ENCODE measurements at places on chromosomes 5 and 9.

DNA sequence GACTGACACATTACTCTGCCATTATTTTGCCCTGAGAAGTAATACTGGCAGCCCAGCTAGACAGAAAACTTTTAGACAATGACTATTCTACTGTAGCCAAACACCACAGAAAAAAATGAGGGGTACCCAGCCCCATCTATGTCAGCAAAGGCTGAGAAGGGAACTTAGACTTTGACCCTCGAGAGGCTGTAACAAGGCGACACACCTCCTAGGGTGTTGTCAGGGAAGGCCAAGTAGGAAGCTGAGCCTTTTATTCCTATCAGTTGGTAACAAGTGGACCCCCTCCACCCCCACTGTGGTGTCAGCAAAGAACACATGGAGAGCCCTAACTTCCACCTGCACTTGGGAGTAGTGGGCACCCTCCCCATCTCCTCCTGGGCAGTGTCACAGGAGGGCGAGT lies 55.6 kb downstream of the SPTLC1 start:
- DNase-seq, result no peak

DNA sequence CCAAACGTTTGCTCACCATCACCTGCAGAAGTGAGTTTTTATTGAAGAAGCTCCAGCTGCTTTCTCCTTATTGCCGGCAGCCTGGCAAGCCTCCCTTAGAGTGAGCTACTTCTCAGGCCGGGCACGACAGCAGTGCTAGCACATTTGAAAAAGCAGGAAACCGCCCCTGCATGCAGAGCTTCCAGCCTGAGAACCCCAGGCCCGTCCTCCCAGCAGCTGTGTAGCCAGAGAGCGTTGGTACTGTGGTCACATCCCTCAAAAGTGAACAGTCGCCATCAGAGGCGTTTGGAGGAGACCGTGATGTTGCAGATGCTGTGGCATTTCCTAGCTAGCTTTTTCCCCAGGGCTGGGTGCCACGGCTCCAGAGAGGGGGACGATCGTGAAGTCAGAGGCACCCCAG lies 23.5 kb downstream of the SLC25A25 start:
- DNase-seq, result no peak

- DNase-seq, result peak; percentile 87
Observed at GRCh38 chr5:139422307-139422893, 16.9 kb downstream of the DNAJC18 start.

DNA sequence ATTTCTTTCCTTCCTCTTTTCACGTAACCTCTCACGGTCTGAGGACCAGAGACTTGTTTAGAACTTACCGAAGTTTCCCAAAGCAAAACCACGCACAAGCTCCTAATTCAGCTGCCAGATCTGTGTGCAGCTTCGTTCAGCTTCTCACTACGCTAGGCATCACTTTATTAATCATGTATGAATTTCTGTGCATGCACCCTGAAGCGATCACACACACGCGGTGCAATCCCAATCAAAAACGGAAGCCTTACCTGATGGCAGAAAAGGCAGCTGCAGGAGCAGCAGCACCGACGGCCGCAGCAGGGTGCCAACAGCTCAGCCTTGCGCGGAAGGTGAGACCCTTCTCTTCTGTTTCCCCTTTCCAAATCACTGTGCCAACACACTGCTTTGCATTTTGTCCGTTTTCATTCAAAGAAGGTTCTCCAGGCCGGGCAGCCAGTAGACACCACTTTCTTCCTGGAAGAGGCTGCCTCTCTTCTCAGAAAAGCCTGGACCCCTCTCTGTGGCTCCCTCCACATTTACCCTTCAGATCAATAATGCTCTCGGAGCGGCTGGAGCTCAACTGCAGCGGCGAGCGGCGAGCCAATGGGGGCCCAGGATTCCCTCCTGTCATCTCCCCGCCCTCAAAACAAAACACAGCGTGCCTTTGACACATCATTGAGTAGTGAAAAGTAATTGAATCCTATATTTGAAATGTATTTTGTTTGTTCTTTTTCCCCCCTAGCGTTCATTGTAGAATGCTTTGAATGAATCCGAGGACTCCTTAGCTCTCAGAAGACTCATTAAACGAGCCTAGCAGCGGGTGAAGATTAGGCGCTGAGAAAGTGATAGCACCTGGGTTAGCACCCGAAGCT lies at the start of gene CDH12:
Gene CDH12, minus strand, starts transcription at position 538 of the 854 bp plus-strand sequence.
- DNase-seq, result no peak
